Type B pancreatic cell (in vitro differentiated cells): ENCODE measurements at places on chromosomes 16 and 17. TPM values are rescaled to one million over a fixed set of nuclear protein-coding genes. Genes with fewer than 3 reads are reported as not detected.
A peak's percentile ranks its signal among the peaks of the same experiment; 100 is the strongest.

GRCh38 chr16:75097941-75098901 lies 18.4 kb downstream of the LDHD start:
- peak overlapping the region; percentile 50 for H3K27ac ChIP-seq
- H3K4me3 ChIP-seq, result no peak overlapping the region
- H3K4me1 ChIP-seq, result peaks cover 19% of the 10 kb centered on the region

GRCh38 chr17:8844229-8845218 lies 22.9 kb downstream of the PIK3R6 start:
- no peak for DNase-seq

DNA sequence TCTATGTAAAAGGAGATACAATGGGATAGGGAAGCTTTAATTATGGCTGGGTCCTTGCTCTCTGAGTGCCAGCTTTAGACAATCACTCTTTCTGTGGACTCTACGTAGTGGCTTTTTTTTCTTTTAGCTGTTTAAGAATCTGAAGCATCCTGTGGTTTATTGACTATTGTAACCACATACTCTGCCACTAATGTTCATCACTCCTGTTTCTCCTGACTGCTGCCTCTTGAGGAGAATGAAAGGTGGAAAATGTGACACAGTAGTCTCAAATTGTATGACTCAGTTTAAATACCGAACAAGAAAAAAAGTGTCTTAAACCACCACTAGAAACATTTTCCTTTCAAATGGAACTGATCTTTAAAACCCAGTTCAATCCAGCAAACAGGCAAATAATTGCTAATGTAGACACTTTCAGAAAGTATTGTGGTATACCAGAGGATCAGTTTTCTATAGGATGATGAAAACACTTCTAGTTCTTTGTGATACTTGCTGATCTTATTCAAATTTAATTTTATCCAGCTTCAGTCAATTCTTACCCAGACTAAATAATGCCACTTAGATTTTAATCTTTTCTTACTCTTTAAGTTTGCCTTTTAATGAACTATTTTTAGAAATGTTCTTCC lies 302.7 kb upstream of the PMFBP1 start:
- no peak for DNase-seq
- H3K27ac ChIP-seq, result no peak overlapping the region

- no peaks in the 10 kb centered on the region for H3K36me3 ChIP-seq
- H3K27me3 ChIP-seq, result no peaks in the 10 kb centered on the region
- H3K4me3 ChIP-seq, result no peak overlapping the region
- no peak for DNase-seq
- H3K4me1 ChIP-seq, result peaks cover 10% of the 10 kb centered on the region
- no peak overlapping the region for H3K27ac ChIP-seq
Observed at GRCh38 chr17:16293931-16294330, 59.3 kb downstream of the CENPV start.

- H3K4me3 ChIP-seq, result peak overlapping the region; percentile 75
- H3K27ac ChIP-seq, result no peak overlapping the region
- peaks cover 10% of the 10 kb centered on the region for H3K36me3 ChIP-seq
- H3K4me1 ChIP-seq, result peaks cover 21% of the 10 kb centered on the region
Observed at GRCh38 chr17:63701456-63701820, 1.5 kb upstream of the LIMD2 start.

GRCh38 chr16:27080895-27081294 lies 14.2 kb downstream of the C16orf82 start:
- no peak overlapping the region for H3K27ac ChIP-seq
- H3K4me3 ChIP-seq, result no peak overlapping the region
- H3K27me3 ChIP-seq, result peaks cover 30% of the 10 kb centered on the region
- no peak for DNase-seq
- no peaks in the 10 kb centered on the region for H3K36me3 ChIP-seq
- H3K4me1 ChIP-seq, result peaks cover 4% of the 10 kb centered on the region

The OR1F1 gene
- 0.34 TPM in 1 of 2 replicates, not detected in the other for total RNA-seq

The INTS2 gene
- total RNA-seq, result 13.9 and 18.2 TPM in 2 replicates

The PDILT gene
- total RNA-seq, result not detected in 2 replicates
